Suppressor macrophage (primary cell): ENCODE measurements at places on chromosomes 3 and 15.

- DNase-seq, result peak; percentile 66
Observed at GRCh38 chr15:32743411-32744140, 25.8 kb downstream of the GREM1 start.

GRCh38 chr3:61052851-61053250, 198.4 kb downstream of the FHIT start:
- no peak for DNase-seq

DNA sequence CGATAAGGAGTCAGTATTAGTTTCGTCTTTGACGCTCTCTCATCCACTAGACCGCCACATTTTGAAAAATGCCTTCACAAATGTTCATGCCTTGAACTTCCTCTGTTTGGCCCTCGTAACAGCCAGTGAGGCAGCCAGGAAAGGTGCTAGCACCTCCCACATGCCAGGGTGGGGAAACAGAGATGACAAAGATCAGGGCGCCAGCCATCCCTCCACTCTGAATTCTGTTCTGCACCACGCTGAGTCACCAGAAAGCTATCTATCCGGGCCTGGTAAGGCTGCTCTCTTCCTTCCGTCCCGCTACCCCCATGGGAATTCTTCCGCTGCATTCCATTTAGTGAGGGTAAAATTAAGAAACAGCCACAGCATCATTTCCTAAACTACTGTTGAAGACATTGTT, 31.3 kb upstream of the BCL2L10 start:
- DNase-seq, result no peak

- DNase-seq, result peak; percentile 23
Observed at GRCh38 chr15:78322724-78323521, 17.2 kb upstream of the CRABP1 start.

DNA sequence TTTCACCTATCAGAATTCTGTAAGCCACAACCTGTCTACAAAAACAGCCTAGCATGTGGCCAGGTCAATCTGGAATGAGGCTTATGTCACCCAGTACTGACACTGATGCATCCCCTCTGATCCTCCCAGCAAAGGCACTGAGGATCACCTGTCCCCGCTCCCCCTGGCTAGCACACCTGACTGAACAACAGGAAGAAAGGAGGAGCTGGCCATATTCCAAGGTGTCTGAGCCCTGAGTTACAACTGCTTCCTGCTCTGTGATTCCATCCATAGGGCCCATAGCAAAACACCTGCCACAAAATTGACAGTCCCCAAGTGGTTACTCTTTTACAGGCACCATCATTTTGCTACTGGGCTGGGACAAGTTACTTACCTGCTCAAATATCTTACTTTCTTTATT, 555.5 kb upstream of the CFAP20DC start:
- no peak for DNase-seq

- DNase-seq, result no peak
Observed at GRCh38 chr3:57980416-57980815, 27.8 kb upstream of the FLNB start.

GRCh38 chr15:29866337-29866736, 44.1 kb upstream of the TJP1 start:
- no peak for DNase-seq

DNA sequence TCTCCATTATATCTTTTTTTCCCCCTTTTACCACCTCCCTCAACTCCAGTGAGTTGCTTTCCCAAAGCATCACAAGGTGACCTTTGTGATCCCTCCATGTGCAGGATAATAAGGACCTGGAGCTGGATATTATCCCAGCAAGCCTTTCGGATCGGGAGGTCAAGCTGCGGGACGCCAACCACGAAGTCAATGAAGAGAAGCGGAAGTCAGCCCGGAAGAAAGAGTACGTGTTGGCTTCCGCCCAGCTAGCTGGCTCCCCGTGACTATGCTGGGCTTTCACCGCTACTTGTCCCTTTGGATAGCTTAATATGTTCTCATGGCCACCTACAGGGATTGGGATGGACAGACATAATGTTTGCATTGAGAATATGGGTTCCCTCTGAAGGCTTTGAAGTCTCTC, 273.7 kb upstream of the UMPS start:
- no peak for DNase-seq
